Ascending aorta (tissue), 2 donors: ENCODE measurements at places on chromosomes 11 and 22.

DNA sequence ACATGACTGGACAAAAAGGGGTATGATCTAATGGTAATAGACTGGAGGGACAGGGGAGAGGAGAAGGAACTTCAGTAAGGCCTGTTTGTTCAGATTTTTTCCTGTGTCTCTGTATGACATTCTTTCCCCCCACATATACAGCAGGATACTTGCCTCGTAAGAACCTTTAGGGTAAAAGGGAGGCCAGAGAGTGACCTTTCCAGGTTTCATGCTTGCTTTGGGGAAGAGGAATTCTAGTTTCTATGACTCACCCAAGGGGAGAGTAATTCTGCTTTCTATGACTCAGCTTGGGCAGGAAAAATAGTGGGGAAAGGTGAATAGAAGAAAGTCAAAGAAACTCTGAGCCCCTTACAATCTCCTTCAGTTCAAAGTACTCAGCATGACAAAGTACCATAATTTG is 457.0 kb downstream of the DLG2 start:
- no peak overlapping the region for H3K4me3 ChIP-seq
- no peak overlapping the region for H3K27ac ChIP-seq
- DNase-seq: no peak
- H3K27me3 ChIP-seq: no peaks in the 10 kb centered on the region
- H3K4me1 ChIP-seq: no peaks in the 10 kb centered on the region

- no peaks in the 10 kb centered on the region for H3K36me3 ChIP-seq
- no peak overlapping the region for H3K4me3 ChIP-seq
Observed at GRCh38 chr11:111538407-111539114, 2.0 kb upstream of the LAYN start.

DNA sequence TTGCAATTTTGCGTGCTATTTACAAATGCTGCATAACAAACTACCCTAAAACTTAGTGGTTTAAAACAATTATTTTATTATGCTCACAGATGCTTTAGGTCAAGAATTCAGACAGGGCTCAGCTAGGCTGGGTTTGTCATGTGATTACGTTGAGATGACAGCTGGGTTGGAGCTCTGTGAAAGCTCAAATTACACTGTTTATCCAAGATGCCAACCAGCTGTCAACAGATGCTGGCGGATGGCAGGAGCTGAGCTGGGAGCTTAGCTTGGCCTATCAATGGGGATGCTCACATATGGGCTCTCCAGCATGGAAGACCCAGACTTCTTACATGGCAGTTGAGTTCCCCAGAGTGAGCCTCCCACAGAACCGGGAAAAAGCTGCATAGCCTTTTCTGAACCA is 62.7 kb downstream of the STK33 start:
- H3K4me1 ChIP-seq: no peaks in the 10 kb centered on the region
- H3K4me3 ChIP-seq: no peak overlapping the region
- no peaks in the 10 kb centered on the region for H3K27me3 ChIP-seq
- no peak for DNase-seq
- no peaks in the 10 kb centered on the region for H3K36me3 ChIP-seq

GRCh38 chr11:45386972-45387371 is 100.8 kb upstream of the SYT13 start:
- no peak overlapping the region for H3K27ac ChIP-seq
- no peaks in the 10 kb centered on the region for H3K4me1 ChIP-seq
- H3K27me3 ChIP-seq: no peaks in the 10 kb centered on the region

- no peaks in the 10 kb centered on the region for H3K36me3 ChIP-seq
- H3K27me3 ChIP-seq: no peaks in the 10 kb centered on the region
- no peak overlapping the region for H3K27ac ChIP-seq
- no peak overlapping the region for H3K4me3 ChIP-seq
- no peak for DNase-seq
Observed at GRCh38 chr11:47987310-47987709, 7.0 kb downstream of the PTPRJ start.

GRCh38 chr11:126417091-126417862 is 61.8 kb downstream of the ST3GAL4 start:
- peak overlapping the region; percentile 92 for H3K27ac ChIP-seq
- H3K4me1 ChIP-seq: peaks cover 28% of the 10 kb centered on the region
- H3K36me3 ChIP-seq: peaks cover 7% of the 10 kb centered on the region
- peak overlapping the region; percentile 62 for H3K4me3 ChIP-seq

DNA sequence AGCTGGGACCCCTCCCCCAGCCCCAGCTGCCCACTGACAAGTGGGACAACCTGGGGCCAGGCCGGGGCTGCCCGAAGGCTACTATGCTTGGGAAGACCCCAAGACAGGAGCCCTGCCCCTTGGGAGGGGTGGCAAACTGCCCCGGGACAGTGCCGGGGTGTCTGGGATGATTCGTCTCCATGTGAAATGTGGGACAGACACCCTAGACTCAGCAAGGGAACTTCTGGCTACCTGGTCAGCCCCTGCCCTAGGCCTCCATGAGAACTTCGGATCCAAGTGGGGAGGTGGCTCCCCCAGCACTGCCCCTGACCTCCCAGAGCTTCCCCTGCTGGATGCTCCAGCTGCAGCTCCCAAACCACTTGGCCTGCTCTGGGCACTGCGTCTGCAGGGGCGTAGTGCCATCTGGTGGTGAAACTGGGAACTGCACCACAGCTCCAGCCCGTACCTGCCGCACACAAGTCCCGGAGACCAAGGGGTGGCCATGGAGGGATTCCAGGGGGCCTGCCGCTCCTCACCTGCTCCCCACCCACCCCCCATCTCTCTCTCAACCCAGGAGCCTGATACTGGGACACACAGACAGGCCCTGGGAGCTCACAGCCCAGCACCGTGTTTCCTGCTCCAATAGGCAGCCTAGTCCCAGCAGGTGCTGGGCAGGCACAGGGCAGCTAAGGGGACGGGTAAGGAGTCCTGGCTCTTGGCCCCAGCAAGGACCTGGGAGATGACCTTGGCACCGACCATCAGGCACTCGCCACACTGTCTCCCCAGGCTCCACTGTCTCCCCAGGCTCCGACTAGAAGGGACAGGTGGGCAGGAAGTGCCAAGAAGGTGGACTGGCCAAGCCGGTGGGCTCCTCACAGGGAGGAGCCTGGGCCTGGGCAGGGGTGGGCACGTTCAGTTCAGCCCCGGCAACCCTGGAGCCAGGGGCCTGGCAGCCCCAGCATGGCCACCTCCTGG is 194.1 kb downstream of the IGLL1 start:
- DNase-seq: no peak
- H3K36me3 ChIP-seq: no peaks in the 10 kb centered on the region
- no peaks in the 10 kb centered on the region for H3K27me3 ChIP-seq
- no peak overlapping the region for H3K4me3 ChIP-seq
- H3K4me1 ChIP-seq: peaks cover 3% of the 10 kb centered on the region
- no peak overlapping the region for H3K27ac ChIP-seq

DNA sequence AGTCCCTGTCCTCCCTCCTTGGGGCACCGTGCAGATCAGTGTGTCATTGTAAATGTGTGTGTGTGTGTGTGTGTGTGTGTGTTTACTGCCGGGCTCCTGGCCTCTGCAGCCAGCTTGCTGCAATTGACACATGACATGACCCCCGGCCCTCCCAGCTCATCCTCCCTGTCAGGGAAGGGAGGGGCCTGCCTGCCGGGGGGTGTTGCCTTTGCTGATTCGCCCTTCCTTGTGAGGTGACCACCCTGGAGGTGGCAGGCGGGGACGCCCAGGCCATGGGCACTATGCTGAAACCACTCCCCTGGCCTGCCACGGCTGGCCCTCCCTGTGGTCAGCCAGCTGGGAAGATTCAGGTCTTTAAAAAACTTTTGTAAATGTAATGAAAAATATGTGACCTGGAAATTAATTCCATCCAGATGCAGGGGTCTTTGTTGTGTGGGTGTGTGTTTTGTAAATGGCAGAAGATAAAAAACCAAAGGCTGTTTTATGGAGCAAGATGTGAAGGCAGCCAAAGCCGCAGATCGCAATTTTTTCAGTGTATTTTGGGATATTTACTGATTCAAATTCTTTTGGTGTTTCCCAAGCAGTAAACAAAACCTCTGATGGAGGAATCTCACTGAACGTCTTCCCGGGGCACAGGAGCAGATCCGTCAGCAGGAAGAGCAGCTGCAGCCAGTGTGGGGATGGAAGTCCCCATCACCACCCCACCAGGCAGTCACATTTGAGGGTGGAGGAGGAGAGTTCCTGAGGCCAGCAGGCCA is 23.2 kb downstream of the SHISAL1 start:
- H3K4me3 ChIP-seq: no peak overlapping the region
- H3K27ac ChIP-seq: no peak overlapping the region
- H3K4me1 ChIP-seq: no peaks in the 10 kb centered on the region
- H3K36me3 ChIP-seq: no peaks in the 10 kb centered on the region
- DNase-seq: no peak

DNA sequence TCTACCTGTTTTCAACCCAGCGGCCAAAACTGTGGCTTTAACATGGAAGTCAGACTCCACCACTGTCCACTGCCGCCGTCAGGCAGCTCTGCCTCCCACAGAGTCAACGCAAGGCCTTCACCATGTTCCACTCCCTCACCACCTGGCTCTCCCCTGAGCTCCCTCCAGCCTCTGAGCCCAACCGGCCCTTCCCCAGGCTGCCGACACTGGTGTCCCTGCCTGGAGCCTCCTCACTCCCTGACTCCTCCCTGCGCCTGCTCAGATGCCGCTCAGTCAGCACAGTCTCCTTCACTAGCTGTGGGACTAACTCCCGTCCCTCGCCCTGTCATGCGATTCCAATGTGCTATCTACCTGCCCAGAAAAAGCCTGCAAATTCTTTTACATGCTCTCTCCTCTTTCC is 16.3 kb downstream of the SULT4A1 start:
- DNase-seq: no peak
- no peaks in the 10 kb centered on the region for H3K36me3 ChIP-seq
- H3K27ac ChIP-seq: no peak overlapping the region
- no peak overlapping the region for H3K4me3 ChIP-seq
- H3K27me3 ChIP-seq: no peaks in the 10 kb centered on the region
- no peaks in the 10 kb centered on the region for H3K4me1 ChIP-seq

GRCh38 chr22:42931421-42932196 is 74.5 kb upstream of the ARFGAP3 start:
- H3K36me3 ChIP-seq: no peaks in the 10 kb centered on the region
- no peak for DNase-seq
- H3K4me3 ChIP-seq: no peak overlapping the region
- H3K27ac ChIP-seq: peak overlapping the region; percentile 92
- no peaks in the 10 kb centered on the region for H3K27me3 ChIP-seq

DNA sequence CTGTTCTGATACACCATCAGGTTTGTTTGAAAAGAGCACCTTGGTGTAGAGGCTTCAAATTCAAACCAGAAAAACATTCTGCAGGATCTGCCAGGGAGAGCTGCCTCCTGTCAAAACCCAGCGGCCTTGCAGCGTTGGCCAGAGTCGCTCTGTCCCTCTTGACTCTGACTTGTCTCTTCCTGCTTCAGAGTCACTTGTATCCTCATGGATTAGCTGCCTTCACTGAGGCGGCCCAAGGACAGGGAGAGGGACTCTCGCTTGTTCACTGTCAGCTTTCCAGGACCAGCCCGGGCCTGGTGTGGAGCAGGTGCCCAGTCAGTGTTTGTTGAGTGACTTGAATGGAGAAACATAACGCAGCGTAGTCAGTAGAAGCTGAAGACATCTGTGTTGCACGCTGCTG is 18.0 kb downstream of the TBC1D22A start:
- H3K4me1 ChIP-seq: no peaks in the 10 kb centered on the region
- no peak overlapping the region for H3K27ac ChIP-seq
- peaks cover 3% of the 10 kb centered on the region for H3K36me3 ChIP-seq
- no peaks in the 10 kb centered on the region for H3K27me3 ChIP-seq
- H3K4me3 ChIP-seq: no peak overlapping the region
